ENCODE measurements at places on chromosomes 16 and 17.

- DNase-seq = no peak
These were observed 208.9 kb upstream of the CHMP6 start for GRCh38 chr17:80782536-80783427.

GRCh38 chr16:19153876-19154275 lies 14.2 kb upstream of the SYT17 start:
- no peak for DNase-seq

GRCh38 chr16:86448306-86448890 lies 61.9 kb upstream of the FOXF1 start:
- no peak for DNase-seq

DNA sequence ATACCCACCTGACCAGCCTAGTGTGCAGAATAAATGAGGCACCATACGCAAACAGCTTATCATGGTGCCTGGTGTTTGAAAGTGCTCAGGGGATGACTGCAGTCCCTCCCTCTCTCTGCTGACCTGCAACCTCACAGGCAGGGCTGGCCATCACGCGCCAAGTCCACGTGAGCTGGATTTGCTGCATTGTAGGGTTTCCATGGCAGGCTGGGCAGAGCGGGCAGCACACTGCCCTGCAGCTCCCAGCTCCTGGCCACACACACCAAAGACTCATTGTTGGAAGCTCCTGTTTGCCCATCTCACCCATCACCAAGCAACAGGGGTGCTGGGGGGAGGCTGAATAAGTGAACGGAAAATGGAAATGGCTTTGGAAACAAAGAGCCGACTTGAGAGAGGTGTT lies 81.8 kb downstream of the IRX3 start:
- no peak for DNase-seq

- no peak for DNase-seq
These were observed 37.2 kb downstream of the CCDC182 start for GRCh38 chr17:57707892-57708291.

DNA sequence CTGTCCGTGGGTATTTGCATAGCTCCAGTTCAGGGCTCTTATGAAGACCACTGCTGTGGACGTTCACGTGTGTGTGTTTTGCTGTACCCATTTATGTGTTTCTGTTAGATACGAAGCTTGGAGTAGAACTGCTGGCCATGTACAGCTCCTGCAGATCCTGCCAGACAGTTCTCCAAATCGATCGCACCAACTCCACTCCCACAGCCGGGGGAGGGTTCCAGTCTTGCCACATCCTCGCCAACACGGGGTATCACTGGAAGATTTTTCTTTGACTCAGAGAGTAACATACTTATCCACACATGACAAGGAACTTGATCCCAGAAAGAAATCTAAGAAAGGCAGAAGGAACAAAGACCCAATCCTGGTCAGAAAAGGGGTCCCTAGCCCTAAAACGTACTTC lies 37.4 kb downstream of the TMEM186 start:
- DNase-seq = no peak

GRCh38 chr16:48129926-48130325 lies 25.9 kb downstream of the ABCC12 start:
- no peak for DNase-seq

DNA sequence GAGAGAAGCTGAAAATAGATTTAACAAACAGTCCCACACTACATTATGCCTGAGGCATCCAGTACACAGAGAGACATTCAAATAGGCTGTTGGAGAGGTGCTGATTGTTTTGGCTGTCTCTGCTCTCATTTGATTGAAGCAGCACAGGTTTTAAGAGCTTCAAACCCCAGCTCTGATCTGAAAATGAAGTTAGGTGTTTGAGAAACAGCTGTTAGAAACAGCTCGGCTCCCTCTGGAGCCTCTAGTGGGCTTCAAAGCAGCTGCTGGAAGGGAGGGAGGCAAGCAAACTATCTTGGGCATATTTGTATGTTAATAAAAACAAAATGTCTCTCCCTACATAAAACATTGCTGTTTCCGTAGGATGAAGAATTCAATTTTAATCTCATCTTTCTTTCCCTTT lies 607.3 kb upstream of the GOT2 start:
- no peak for DNase-seq

DNA sequence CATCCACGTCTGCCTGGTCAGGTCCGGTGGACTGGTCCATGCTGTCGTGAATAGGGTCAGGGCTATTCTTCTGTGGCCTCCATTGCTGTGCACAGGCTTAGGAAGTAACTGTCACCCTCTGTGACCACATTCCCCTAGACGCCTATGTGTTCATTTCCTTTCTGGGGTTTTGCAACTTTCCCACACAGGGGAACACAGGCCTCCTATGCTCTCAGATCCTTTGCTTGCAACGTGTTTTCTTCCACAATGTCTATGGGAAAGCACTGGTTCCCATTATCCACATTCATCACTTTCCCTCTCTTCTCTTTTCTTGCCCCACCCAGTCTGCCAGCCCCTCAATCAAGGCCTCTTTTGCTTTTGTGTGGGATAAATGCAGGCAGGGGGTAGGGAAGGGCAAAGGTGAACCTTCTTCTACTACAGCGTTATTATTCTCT lies 43.2 kb upstream of the DNAJA2 start:
- DNase-seq = no peak

GRCh38 chr16:80063031-80063712 lies 462.6 kb upstream of the MAF start:
- no peak for DNase-seq

GRCh38 chr16:12546918-12547607 lies 256.6 kb downstream of the CPPED1 start:
- no peak for DNase-seq

DNA sequence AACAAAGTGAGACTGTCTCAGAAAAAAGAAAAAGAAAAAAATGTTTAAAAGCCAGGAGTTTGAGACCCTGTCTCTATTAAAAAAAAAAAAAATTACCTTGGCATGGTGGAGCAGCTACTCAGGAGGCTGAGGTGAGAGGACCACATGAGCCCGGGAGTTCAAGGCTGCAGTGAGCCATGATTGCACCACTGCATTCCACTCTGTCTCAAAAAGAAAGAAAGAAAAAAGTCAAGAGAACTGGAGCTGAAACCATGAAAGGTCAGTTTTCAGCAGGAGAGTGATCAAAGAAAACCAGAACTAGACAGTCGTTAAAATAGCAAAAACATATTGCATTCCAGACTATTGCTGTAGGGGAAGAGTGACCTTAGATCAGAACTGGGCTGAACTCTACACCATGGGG lies 8.8 kb downstream of the QPRT start:
- DNase-seq = no peak

GRCh38 chr16:70778901-70779309 lies 22.1 kb downstream of the VAC14 start:
- peak; percentile 54 for DNase-seq

- no peak for DNase-seq
These were observed 92.1 kb downstream of the ZNF423 start for GRCh38 chr16:49763826-49764225.

DNA sequence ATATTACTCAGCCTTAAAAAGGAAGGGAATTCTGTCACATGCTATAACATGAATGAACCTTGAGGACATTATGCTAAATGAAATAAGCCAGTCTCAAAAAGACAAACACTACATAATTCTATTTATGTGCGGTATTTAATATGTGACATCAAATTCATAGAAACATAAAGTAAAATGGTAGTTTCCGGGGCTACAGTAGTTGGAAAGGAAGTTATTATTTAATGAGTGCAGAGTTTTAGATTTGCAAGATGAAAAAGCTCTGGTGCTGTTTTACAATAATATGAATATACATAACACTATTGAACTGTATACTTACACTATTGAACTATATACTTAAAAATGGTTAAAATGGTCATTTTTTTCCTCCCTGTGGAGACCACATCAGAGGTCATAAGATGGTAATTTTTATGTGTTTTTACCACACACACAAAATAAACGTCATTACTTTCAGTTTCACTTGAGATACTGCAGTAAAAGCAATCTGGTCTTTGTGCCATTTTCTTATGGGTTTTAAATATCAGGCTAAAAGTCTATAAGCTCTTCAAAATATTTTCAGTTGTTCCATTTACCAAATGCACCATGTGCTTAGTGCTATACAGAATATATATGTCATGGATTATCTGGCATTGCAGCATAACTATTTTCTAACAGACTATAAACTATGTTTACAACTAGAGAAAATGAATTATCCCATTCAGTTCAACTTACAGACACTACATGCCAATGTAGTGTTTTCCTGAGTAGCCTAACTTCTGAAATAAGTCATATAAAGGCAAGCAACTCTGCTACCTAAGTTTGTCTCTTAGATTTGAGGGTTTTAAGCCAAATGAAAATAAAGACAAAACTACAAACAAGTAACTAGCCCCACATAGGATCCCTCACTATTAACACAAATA lies 90.9 kb downstream of the SPAG9 start:
- DNase-seq = no peak

- peak; percentile 85 for DNase-seq
These were observed 19.8 kb downstream of the COX4I1 start for GRCh38 chr16:85819245-85819644.

- peak; percentile 16 for DNase-seq
These were observed 6.3 kb downstream of the MYBBP1A start for GRCh38 chr17:4548721-4549531.

DNA sequence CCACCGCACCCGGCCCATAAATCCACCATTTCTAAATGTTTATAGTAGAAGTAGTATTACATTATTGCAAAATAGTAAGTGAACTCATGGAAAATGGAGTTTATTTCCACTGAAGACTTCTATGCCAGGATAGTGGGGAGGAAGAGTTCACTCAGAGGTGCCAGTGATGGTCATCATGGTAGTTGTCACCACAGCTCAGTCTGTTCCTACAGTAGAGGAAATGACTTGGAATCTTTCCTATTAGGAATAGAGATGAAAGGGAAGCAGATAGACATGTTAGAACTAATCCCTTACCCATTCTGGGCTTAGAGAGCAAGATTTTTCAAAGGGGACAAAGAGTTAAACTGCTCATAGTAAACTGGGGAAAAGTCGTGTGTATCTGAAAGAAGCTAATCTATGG lies 20.1 kb downstream of the MRPL45 start:
- DNase-seq = no peak

GRCh38 chr16:55471448-55472097 lies 7.4 kb upstream of the MMP2 start:
- no peak for DNase-seq

GRCh38 chr16:81214745-81215166 lies 23.7 kb upstream of the BCO1 start:
- no peak for DNase-seq

GRCh38 chr17:42005166-42005565 lies 12.1 kb downstream of the DNAJC7 start:
- DNase-seq = no peak

Data from heart left ventricle (tissue), 16 donors.